NCI-H1436 treated with DMSO at 0.1 percent for 48 hours (cell line): ENCODE measurements at places on chromosomes 3 and 15.

GRCh38 chr15:66784174-66784573 lies 82.1 kb downstream of the SMAD6 start:
- no peak for DNase-seq

GRCh38 chr3:182139627-182140357 lies 428.1 kb downstream of the SOX2 start:
- no peak for DNase-seq

DNA sequence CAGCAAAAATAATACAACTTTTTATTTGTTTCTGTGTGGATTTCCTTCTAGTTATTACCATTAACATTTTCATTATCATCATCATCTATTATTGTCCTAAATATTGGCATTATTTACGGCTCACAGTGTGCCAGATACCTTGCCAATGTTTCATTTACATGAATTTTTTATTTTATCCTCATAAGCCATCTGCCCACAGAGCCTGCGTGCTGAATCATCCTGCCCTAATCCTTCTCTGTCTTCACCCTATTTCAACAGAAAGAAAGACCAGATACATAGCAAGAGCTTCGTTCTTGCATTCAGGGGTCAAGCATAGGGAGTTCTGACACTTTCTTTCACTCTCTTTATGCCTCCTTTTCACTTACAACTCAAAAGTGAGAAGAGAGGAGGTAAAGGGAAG lies 82.0 kb downstream of the KCNMB2 start:
- DNase-seq: no peak

GRCh38 chr3:56845505-56845904 lies 43.8 kb upstream of the ARHGEF3 start:
- DNase-seq: no peak

GRCh38 chr3:61132062-61132461 lies 119.2 kb downstream of the FHIT start:
- DNase-seq: no peak

GRCh38 chr3:51386852-51387229 lies 1.8 kb downstream of the MANF start:
- DNase-seq: no peak

GRCh38 chr3:17941766-17942165 lies 199.3 kb upstream of the TBC1D5 start:
- no peak for DNase-seq

GRCh38 chr3:29555590-29555989 lies 274.7 kb downstream of the RBMS3 start:
- DNase-seq: no peak

DNA sequence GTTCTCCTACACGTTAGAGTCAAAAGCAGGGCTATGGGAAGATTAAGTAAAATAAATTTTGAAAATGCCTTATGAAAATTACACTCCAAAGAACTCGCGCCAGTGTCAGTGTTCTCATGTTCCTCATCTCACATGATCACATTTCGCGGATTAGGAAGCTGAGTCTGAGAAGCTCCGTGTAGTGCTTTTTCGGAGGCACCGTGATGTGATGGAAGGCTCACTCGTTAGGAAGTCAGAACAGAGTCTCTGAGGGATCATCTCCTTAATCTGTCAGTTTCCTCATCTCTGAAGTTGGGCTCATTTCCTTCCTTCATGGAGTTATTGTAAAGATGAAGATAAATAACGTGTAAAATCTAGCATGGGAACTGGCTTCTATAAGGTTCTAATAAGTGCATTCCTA lies 3.2 kb downstream of the ADIPOQ start:
- DNase-seq: no peak

GRCh38 chr3:5806192-5806591 lies 618.7 kb downstream of the EDEM1 start:
- no peak for DNase-seq

- no peak for DNase-seq
Observed at GRCh38 chr3:44890852-44891251, 16.4 kb downstream of the TGM4 start.

- no peak for DNase-seq
Observed at GRCh38 chr3:56874269-56874668, 72.5 kb upstream of the ARHGEF3 start.

DNA sequence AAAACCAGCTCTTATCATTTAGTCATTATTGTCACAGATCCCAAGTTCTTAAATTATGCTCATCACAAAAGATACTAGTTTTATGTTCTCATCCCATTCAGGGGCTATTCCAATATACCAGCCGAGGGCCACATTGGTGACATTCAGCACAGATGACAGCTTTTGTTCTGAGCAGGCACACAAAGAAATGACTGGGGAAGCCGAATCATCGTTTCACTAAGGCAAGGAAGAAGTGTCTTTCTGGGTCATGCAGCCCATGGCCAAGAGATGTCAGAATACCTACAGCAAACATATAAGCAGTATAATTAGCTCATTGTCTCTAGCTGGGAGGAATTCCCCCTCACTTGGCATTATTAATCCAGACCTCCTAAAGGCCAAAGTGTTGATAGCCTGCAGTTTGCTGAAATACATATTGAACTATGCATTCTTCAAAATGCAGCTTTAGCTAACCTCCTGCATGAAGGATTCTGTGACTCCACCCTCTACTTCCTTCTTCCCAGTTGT lies 100.2 kb downstream of the CNTN4 start:
- no peak for DNase-seq

DNA sequence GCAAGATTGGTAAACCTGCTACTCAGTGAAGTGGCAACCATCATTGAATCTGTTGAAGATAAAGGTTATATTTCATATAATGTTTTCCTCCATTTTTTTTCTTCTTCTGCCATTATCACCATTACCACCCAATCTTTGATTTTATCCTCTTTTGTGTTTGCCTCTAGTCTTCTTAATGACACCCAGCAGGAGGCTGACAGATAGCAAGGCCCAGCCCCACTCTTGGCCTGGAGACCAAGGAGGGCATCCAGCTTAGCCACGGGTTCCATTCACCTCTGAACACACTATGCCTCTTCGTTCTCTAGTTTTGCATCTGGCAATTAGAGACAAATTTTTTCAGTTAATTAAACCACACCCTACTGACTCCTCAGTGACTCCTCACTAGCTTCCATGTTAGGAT lies 129.7 kb downstream of the TPRG1 start:
- DNase-seq: no peak

GRCh38 chr3:191721390-191721861 lies 260.5 kb downstream of the PYDC2 start:
- DNase-seq: no peak

- no peak for DNase-seq
Observed at GRCh38 chr15:47885920-47886319, 168.6 kb downstream of the SEMA6D start.

DNA sequence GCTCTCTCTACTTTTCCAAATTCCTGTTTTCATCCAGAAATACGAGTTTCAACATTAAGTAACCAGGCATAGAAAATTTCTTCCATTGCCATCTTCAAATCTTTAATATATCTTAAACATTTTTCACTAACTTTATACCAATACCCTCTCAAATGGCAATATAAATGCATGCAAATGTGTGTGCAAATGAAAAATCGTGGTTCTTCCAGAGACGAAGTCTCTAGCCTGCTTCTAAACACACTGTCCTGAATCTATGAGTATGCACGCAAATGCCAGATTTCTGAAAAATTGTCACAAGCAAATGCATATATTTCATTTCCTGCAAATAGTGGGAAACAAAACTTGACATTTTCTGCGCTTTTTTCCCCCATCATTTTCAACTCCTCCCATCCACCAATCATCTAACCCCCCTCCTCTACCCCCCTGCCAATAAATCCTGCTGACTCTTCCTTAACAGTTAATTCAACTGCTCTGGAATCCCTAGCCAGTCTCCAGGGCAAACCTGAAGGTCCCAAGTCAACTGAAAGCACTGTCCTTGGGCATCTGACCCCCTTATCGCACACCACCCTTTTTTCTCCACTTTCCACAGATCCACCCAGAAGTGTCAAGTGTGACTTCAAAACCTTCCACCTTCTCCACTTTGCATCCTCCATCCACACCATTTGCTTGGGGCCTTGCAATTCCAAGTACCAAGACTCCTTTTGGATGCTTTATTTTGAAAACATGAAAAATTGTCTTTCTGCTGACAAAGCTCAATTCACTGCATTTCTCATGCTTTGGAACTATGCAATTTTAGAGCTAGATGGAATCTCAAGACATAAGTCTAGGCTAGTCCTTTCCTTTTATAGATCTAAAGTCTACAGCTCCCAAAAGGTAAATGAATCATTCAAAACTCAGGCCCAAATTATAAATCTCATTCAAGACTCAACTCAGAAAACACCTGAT lies 144.7 kb downstream of the OSBPL10 start:
- no peak for DNase-seq

GRCh38 chr15:49720261-49720660 lies 99.4 kb downstream of the DTWD1 start:
- no peak for DNase-seq

DNA sequence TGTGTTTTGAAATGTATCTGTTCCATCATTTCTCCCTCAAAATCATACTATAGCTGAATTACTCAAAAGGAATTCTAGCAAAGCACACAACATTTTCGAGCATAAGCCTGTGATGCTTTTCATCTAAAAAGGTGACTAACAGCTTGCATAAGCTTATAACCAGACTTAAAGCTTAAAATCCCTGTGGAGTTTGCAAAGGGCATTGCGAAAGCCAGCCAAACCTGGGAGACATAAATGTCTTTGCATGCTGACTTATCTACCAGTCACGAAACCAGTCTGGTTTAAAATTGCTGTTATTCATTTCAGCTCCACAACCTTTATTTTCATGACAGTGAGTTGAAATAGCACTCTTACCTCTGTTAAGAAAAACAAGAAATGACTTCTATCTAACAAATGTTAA lies 35.6 kb upstream of the LIPC start:
- no peak for DNase-seq

GRCh38 chr15:63340878-63341277 lies 40.8 kb downstream of the CA12 start:
- no peak for DNase-seq

GRCh38 chr3:45969116-45969515 lies 25.9 kb downstream of the CXCR6 start:
- DNase-seq: no peak

DNA sequence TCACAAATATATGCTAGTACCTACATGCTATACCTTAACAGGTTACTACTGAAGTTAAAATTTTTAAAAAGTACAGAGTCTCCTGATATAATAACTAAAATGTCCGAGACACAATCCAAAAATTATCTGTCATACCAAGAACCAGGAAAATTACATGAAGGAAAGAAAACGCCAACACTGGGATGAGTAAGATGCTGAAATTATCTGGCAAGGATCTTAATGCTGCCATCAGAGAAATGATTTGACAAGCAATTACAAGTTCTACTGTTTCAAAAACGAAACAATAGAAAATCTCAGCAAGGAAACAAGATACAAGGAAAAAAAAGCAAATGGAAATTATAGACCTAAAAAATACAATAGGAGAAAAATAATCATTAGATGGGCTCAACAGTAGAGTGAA lies 92.5 kb downstream of the UBE3A start:
- no peak for DNase-seq

GRCh38 chr3:194852831-194853508 lies 167.3 kb downstream of the FAM43A start:
- DNase-seq: no peak

- no peak for DNase-seq
Observed at GRCh38 chr3:122000936-122001605, 21.0 kb downstream of the ILDR1 start.

GRCh38 chr15:98418122-98418521 lies 230.2 kb upstream of the IGF1R start:
- no peak for DNase-seq
